IMR-90 (cell line): ENCODE measurements at places on chromosomes 5 and 9. TPM values are rescaled to one million over a fixed set of nuclear protein-coding genes. Genes with fewer than 3 reads are reported as not detected.

DNA sequence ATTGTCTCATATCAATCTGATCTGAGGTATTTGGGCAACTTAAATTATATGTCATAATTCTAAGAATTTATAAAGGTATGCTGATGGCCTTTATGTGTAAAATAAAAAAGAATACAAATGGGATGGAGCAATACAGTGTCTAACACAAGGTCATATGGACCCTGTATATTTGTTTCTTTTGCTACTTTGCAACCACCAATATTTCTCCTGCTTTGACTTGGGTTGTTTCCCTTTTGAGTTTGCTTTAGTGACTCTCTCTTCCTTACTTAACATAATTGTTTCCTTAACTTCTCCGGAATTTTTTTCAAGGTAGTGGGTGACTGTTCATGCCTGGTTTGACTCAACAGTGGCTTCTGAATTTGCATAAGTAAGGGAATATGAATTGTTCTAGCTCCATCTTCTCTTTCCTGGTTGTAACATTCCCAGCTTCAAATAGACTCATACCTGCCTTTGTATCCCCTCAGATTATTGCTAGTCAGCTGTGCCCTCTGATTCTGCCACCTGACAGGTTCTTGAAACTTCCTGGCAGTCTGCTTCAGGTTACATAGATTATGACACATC, 30.2 kb upstream of the ANXA1 start:
- no peak for DNase-seq

Gene CCDC152
- total RNA-seq = 0.90 and 1.9 TPM in 2 replicates

Gene SPATA6L
- total RNA-seq = 0.18 and 0.28 TPM in 2 replicates

Gene TAF11L5
- total RNA-seq = not detected in 2 replicates

- no peak for DNase-seq
Measured at GRCh38 chr5:55343609-55344008, 35.8 kb downstream of the MTREX start.
